ENCODE measurements at places on chromosomes 1 and 21. TPM values are rescaled to one million over a fixed set of nuclear protein-coding genes. Genes with fewer than 3 reads are reported as not detected.

GRCh38 chr1:228938537-228938901 lies 203.2 kb downstream of the RHOU start:
- DNase-seq = no peak

GRCh38 chr1:211574705-211575104 lies 4.3 kb downstream of the SLC30A1 start:
- no peak for DNase-seq

DNA sequence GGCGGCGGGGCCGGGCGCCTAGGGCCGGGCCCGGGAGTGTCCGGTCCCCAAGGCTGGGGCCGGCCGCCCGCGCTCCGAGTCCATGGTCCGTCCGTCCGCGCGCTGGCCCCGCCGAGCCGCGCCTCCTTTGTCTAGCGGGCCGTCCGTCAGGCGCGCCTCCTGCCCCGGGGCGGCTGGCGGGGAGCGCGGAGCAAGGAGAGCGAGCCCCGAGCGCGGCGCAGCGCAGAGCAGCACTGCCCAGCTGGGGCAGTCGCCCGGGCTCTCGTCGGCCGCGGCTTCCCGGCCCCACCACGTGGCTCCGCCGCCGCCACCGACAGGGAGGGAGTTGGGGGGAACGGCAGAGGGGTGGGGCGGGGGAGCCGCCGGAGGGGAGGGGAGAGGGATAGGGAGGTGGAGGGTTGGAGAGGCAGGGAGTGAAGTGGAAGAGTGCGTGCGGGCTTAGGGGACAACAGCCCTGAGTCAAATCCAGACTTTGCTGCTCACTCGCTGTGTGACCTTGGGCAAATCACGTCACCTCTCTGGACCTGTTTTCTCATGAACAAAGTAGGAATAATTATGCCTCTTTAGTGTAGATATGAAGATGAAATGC lies at the start of gene NKAIN1:
Gene NKAIN1 (minus strand): TSS at position 235 of the 589 bp plus-strand sequence. CDS start 340 bp downstream, outside the sequence.
- DNase-seq = no peak

Gene FCAMR
- not detected for polyA plus RNA-seq

DNA sequence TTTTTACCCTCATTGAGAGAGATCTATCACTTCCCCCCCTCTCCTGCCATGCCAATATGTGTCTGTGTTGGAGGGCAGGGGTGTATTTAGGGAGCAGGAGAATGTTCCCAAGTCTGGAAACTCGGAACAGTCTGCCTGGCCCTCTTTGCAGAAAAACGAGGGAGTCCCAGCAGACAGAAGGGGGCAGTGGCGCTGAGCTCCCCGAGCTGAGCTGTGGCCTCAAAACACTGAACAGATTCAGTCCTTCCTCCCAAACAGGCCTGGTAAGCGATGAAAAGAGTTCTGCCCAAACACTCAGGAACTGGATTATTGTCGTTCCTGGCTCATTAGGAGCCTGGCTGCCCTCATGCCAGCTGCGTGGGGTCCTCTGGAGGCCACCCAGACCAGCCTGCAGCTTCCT lies 981 bp downstream of the CLDN14 start:
- no peak for DNase-seq

- no peak for DNase-seq
Measured at GRCh38 chr1:156856282-156856785, 2.6 kb downstream of the INSRR start.

Gene TNFSF18
- polyA plus RNA-seq = not detected
